BJ (cell line): ENCODE measurements at places on chromosomes 5 and 9. TPM values are rescaled to one million over a fixed set of nuclear protein-coding genes. Genes with fewer than 3 reads are reported as not detected.

Gene NR4A3
- polyA plus RNA-seq: 2.0 and 2.3 TPM in 2 replicates

Gene ENHO
- polyA plus RNA-seq: 0.11 TPM in 1 of 2 replicates, not detected in the other

Gene SPZ1
- polyA plus RNA-seq: not detected in 2 replicates

Gene MXD3
- 11.8 and 18.1 TPM in 2 replicates for polyA plus RNA-seq

Gene STARD4
- polyA plus RNA-seq: 8.5 and 14.6 TPM in 2 replicates

Gene EIF4E1B
- not detected in 2 replicates for polyA plus RNA-seq

Gene ZNF483
- polyA plus RNA-seq: 0.69 and 0.70 TPM in 2 replicates

Gene ETF1
- polyA plus RNA-seq: 52.4 and 86.4 TPM in 2 replicates

Gene TRIP13
- 20.4 and 23.1 TPM in 2 replicates for polyA plus RNA-seq

Gene ADRB2
- 0.58 and 0.64 TPM in 2 replicates for polyA plus RNA-seq

Gene BTNL3
- not detected in 2 replicates for polyA plus RNA-seq
